ENCODE measurements at places on chromosomes 12 and 14.

- no peak for DNase-seq
These were observed 37.1 kb upstream of the LMNTD1 start for GRCh38 chr12:25590011-25590721.

DNA sequence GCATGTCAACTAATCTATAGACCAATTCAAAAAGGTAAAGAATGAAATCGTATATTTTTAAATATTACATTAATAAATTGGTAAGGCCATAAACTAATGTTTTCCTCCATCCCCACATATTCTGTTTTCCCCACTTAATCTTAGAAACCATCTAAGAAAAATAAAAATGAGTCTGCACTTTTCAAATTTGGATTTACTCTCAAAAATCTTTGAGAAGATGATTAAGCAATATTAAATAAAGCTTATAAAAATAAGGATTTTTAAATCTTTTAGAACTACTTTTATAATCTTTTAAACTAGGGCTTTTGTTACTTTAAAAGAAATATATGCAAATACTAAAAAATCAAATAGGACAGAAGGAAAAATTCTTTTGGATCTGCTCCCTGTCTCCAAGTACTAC lies 10.6 kb upstream of the HAL start:
- no peak for DNase-seq

GRCh38 chr12:67637718-67638117 lies 10.8 kb upstream of the DYRK2 start:
- no peak for DNase-seq

DNA sequence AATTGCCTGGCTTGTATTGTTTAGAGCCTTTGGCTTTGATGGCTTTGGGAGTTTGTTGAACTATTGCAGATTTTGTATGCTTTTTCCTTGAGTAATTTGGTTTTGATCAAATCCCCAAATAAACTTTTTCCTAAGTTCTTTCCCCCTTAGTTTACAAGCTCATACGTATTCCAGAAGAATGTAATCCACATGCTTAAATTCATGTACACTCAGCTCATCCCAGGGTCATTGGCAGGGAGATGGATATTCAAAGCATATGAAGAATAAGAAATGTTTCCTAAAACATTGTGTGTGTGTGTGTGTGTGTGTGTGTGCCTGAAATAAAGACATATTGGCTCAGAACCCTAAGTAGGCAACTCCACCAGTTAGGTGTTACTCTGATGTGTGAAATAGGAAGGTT lies 89.4 kb downstream of the TMEM30B start:
- no peak for DNase-seq

- DNase-seq, result no peak
These were observed 3.7 kb upstream of the ART4 start for GRCh38 chr12:14846876-14847580.

GRCh38 chr12:52182898-52183543 lies 8.8 kb downstream of the KRT80 start:
- DNase-seq, result no peak

DNA sequence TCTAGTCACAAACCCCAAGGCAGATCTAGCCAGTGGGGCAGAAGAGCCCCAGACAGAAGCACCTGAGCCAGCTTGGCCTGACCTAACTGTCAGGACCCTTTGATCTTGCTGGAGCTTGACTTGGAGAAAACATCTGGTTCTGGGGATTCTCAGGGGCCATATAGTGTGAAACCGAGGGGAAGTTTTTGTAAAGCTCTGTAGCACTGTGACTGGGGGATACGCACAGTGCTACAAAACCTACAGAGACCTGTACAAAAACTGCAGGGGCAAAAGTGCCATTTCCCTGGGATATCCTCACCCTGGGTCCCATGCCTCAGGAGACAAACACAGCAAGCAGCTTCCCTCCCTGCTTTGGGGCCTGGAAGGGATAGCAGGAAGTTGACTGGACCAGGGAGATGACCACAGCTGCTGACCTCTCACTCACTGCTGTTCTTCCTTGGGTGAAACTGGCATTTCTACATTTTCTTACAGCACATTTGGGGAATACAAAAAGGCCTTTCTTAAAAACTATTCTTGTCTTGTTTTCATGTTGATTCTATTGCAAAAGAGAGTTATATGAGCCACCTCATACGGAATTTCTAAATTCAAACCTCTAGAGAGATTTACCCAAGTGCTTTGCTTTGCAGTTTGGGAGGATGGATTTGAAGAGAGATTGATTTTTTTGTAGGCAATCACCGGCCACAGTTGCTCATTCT lies 140.0 kb downstream of the DAD1 start:
- peak; percentile 49 for DNase-seq

- no peak for DNase-seq
These were observed 99.0 kb downstream of the NUBPL start for GRCh38 chr14:31660191-31660590.

DNA sequence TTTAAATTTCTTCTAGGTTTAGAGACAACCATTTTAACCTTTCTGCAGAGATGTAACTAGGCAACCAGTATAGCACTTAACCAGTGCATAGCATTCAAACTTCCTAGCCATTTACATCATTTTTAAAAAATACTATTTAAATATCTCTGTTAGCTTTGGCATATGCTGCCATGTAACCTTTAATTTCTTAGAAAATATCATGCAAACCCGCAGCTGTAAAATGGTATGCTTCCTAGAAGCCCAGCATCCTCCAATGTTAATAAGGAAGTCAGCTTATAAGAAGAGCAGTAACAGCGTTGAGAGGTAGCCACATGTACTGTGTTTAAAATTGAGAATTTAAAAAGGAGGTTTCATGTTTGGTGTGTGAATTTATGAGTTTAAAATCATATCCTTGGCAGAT lies 22.8 kb downstream of the GNG2 start:
- no peak for DNase-seq

GRCh38 chr14:105145381-105146180 lies 23.0 kb downstream of the JAG2 start:
- no peak for DNase-seq

DNA sequence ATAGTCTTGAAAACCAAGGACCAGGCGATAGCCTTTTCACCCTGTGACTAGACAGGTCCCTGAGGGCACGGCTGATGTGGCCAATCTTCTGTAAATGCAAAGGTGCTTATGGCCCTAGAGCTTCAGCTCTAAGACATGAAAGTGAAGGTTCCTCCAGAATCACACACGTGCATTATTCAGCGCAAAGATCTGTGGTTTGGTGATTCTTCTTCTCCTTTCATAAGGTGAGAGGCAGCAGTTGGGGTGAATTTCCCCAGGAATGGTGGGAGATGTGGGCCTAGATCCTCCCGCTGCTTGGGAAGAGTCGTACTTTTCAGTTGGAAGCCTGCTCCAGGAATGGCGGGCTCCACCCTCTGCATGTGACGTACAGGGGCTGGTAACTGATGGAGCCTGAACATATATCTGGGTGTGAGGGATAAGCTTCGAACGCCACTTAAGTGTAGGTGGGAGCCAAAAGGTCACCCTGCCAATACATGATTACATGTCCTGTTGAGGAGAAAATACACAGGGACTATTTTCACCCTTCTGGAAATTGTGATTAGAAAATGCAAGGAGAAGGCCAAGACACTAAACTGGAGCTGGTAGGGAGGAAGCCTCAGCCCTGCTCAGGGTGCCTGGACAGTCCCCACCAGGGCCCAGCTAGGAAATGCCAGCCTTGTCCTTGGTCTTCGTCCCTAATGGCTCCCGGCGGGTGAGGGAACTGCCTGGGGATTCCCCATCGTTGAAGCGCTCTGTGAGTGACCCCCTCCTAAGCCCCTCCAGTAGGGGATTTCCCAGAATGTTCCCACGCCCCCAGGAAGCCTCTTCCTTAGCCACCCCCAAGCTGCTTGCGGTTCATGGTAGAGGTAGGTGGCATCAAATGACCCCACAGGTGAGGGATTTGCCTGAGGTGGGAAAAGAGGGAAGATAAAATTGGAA lies 17.6 kb downstream of the BATF start:
- no peak for DNase-seq

- peak; percentile 75 for DNase-seq
These were observed 100.5 kb downstream of the VEZT start for GRCh38 chr12:95318071-95318545.

DNA sequence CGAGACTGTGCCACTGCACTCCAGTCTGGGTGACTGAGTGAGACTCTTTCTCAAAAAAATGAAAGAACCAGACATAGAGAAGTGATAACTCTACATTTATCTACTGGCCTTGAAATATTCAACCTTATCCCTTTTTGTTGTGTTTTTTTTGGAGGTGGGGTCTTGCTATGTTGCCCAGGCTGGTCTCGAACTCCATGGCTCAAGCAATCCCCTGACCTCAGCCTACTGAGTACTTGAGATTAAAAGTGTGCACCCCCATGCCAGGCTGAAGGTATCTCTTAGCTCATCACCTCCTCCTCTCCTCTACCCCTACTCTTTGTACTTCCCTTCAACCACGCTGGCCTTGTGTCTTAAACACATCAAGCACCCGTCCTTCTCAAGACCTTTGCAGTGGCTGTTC lies 3.8 kb downstream of the DRAM1 start:
- no peak for DNase-seq

DNA sequence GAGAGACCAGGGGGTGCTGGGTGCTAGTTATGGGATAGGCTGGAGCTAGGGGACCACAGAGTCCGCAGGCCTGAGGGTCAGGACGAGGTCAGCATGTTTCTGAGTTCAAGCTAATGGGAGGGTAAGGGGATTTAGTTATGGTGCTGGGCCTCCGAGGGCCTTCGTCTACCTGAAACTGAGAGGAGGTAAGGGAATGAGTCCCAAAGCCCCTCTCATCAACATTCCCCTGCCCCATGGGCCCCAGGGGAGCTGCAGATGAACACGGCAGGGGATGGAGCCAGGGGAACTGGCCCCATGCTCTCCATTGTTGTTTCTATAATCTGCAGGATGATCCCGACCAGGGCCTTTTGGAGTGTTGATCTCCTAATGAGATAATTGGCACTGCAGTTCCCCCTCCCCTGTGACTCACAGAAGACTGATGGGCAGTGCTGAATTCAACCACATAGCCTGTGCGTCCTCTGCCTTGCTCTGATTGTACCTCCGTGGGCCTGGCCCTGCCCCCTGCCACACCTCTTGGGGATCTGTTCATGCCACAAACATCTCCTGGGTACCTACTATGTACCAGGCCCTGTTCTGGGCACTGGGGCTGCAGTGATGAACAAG lies 21.4 kb downstream of the FAIM2 start:
- DNase-seq, result no peak

GRCh38 chr12:2797721-2798418 lies 3.1 kb downstream of the FKBP4 start:
- peak; percentile 22 for DNase-seq

- no peak for DNase-seq
These were observed 1795.5 kb upstream of the FLRT2 start for GRCh38 chr14:83734431-83734830.

DNA sequence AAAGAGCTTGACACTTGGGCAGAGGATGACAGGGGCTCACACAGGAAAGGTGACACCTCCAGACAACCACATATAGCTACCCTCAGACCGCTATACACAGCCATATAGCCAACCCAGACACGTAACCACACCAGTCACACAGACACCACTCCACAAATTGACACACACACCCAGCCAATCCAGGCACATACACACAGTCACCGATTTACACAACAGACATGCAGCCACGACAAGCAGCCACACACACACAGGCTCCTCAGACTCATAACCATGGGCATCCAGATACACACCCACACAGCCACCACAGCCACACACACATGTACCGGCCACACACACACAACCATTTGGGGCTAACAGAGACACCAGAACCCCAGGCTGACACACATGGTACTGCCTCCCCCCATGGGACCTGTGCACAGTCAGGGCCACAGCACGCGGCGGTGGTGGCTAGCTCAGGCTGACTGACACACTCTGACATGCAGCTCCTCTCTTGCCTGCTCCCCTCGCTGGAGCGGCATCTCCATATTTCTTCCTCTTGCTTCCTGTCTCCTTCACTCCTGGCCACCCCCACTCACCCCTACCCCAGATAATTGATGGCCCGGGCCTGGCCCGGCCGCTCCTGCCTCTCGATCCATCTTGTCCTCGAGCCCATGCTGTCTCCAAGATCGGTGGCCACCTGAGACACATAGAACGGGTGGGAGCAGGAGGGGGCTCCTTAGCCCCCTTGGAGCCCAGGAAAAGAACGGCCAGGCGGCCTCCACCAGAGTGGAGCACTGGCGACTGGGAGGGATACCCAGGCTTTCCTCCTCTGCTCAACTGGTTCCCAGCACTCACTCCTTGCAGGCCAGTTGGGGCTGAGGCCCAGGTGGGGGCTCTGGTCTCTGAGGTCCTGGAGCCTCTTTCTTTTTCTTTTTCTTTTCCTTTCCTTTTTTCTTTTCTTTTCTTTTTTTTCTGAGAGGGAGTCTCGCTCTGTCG lies 6.0 kb upstream of the SHMT2 start:
- no peak for DNase-seq

- peak; percentile 93 for DNase-seq
These were observed 54.6 kb downstream of the NCOR2 start for GRCh38 chr12:124512667-124513296.

DNA sequence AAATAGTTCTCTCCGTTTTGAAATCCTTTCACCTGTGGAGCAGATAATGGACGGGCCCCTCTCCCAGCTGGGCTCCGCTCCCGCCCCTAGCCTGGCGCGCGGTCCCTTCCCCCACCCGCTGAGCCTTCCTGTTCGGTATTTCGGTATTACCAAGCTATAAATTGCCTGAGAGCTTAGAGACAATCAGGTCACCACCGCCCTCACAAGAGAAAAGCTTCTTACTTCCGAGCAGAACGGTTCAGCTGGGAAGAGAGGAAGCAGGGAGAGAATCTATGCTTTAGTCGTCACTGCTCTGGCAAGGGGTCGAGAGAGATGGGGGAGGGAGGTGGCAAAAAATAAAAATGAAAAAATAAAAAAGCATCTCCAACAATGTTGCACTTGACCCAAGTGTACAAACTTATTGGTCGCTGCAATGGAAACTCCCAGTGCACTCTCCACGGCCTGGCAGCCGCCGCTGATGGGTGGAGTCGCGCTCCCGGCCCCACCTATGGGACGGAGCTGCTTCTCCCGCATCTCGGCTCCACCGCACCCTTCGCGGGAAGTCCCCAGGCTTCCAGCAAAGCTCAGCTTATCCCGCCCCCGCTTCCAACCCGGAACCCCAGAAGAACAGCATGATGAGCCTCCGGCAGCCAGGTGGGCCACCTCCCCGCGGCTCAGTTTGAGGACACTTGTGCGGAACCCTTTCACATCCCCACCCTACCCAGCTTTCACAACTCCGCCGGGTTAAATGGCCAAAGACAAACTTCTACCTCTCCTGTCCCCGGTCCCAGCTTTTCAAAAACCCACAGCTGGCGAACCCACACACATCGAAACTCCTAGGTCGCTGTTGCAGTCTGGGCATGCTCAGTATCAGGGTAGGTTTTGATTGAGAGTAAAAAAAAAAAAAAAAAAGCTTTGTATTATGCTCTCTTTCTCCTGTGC lies 832 bp upstream of the SYT1 start:
- DNase-seq, result peak; percentile 73

GRCh38 chr12:39467432-39467870 lies 24.5 kb upstream of the KIF21A start:
- DNase-seq, result peak; percentile 5

GRCh38 chr14:75971509-75971908 lies 10.3 kb downstream of the TGFB3 start:
- no peak for DNase-seq

GRCh38 chr12:2259369-2259768 lies 206.6 kb downstream of the CACNA1C start:
- DNase-seq, result no peak

- DNase-seq, result no peak
These were observed 11.1 kb upstream of the EGLN3 start for GRCh38 chr14:33962016-33962415.

Measured in GM23248 (cell line).